Neural crest cell (in vitro differentiated cells): ENCODE measurements at places on chromosomes 12 and 14.

GRCh38 chr12:104551-105081, 38.0 kb downstream of the IQSEC3 start:
- DNase-seq: no peak

DNA sequence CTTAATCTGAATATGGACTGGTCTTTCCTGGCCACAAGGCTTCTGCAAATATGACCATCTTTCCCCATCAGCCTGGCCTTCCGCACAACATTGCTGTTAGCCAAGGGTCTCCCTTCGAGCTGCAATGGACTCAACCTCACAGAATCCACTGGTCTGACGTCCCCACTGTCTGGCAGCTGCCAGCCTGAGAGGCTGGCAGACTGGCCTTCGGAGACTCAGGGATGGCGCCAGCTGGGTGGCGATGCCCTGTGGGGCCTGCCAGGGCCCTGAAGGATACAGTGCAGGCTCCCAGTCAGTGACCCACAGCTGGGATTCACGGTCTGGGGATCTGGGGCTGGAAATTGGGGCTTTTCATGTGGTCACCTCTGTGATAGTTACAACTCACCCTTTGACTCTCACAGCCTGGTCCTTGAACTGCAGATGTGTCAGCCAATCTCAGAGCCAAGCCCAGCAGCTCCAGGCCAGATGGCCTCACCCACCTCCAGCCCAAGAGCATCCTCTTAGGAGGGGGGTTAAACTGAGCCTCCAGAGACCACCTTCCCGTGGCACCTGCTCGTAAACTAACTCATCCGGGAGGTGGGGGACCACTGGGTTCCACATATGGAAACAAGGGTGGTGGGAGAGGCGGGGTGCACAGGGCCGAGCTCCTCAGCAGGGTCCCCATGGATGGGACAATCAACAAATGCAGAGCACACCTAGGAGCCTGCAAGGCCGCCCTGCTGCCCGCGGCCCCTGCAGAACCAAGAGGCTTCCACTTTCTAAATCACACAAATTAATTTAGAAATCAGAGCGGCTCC, 21.1 kb upstream of the C14orf180 start:
- DNase-seq: no peak

DNA sequence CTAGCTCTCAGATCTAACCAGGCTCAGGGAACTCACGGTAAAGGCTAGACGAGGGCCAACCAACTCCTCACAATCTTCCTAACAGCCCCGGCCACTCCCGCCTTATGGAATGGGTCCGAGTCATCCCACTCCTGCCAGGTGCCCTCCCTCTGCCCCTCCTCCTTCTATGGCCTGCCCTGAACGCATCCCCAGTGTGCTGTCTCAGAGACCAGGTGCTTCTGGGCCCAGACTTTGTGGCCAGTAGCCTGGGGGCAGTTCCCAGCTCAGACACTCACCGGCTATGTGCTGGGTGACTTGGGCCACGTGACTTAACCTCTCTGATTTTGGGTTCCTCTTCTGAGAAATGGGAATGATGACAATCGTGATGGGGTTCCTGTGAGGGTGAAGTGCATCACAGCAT, 22.5 kb downstream of the PAPLN start:
- DNase-seq: no peak

GRCh38 chr12:101859664-101860607, 17.4 kb upstream of the DRAM1 start:
- DNase-seq: no peak

- no peak for DNase-seq
Observed at GRCh38 chr12:46686267-46686942, 139.4 kb downstream of the SLC38A4 start.

GRCh38 chr14:92414690-92415445, 91.9 kb downstream of the SLC24A4 start:
- no peak for DNase-seq

GRCh38 chr12:110245369-110245772, 35.7 kb upstream of the ATP2A2 start:
- peak; percentile 9 for DNase-seq

GRCh38 chr14:50773632-50774541, 57.1 kb downstream of the NIN start:
- peak; percentile 48 for DNase-seq

- no peak for DNase-seq
Observed at GRCh38 chr12:100061814-100062213, 77.1 kb upstream of the ANKS1B start.

GRCh38 chr14:47660158-47660557, 15.2 kb downstream of the MDGA2 start:
- DNase-seq: no peak

DNA sequence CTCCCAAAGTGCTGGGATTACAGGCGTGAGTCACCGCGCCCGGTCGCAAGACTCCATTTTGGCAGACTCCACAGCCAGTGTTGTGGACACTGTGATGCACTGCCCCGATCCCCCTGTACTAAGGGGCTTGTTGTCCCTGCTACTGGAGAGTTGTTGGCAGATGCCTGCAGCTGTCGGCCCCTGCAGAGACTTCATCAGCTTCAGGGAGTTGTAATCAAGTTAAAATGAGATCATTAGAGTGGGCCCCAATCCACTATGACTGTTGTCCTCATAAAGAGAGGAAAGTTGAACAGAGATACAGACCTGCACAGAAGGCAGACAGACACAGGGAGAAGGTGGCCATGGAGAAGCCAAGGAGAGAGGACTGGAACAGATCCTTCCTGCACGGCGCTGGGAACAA, 23.7 kb upstream of the TUBA1A start:
- DNase-seq: no peak

DNA sequence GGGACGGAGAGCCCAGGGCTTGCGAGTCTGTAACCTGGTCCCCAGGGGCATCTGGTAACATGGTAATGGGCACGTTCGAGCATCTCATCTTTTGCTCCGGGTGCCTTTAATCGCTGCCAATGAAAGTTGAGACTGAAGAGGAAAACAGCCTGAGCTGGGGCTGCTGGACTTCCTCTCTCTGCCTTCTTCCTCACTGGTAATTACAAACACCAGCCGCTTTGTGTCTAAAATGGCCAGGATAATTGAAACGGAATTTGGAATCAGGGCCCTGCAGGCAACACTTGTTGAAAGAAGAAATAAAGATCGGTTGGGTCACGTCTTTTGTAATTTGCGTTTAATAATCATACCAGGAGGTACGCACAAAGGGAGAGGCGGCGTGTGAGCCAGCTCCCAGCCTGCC, 51.5 kb upstream of the GPATCH2L start:
- no peak for DNase-seq

GRCh38 chr14:70186900-70187451, 1.8 kb downstream of the SLC8A3 start:
- DNase-seq: no peak

- no peak for DNase-seq
Observed at GRCh38 chr12:21370845-21371449, 1.8 kb upstream of the IAPP start.

DNA sequence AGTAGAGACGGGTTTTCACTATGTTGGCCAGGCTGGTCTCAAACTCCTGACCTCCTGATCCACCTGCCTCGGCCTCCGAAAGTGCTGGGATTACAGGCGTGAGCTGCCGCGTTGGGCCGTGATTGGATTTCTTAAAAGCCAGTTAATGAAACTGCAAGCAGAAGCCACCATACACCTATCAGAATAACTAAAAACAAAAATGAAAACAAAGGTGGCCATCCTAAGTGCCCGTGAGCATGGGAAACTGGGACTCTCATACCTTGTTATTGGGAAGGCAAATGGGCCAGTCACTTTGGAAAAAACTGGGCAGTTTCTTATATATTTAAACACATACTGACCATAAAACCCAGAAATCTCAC, 7.7 kb upstream of the TCTN1 start:
- no peak for DNase-seq

DNA sequence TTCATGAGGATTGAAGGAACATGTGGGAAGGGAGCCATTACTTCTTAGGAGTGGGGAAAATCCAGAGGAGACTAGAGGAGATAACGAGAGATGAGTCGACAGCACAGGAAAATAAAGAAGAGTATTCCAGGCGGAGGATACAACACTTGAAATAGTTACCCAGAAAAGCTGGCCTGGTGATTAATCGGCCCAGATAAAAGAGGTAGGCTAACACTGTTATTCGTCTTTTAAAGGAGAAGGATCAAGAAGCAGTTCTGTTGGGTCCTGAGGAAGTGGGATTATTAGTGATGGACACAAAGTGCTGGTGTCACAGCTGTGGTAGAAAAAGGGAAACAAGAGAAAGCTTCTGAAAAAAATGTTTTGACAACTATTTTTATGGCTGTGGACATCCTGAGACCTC, 425.3 kb downstream of the ZFP36L1 start:
- no peak for DNase-seq

DNA sequence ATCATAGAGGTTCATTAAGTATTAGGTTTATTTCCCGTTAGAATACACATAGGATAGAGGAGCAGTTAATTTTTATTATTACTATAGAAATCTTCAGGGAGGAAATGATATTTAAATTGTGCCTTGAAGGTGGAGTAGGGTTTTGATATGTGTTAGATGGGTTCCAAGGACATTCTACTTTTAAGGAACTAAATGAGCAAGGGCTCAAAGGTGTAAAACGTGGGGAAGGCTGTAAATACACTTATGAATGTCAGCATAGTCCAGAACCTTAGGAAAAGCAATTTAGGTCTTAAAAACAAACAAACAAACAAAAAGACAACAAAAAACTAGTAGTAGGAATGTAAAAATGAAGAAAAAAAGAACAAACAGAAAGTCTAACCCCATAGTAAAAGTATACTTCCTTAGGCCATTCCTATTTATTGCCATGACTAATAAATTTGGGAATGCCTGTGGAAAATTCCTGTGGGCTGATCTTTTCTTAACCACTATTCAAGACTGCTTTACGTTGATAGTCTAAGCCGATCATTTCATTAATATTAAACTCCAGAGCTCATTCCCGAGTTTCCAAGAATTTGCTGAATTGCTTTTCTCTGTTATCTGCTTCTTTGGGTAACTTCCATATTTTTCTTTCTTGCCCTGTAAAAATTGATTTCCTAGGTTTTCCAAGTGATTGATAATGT, 180.3 kb downstream of the RAD51B start:
- DNase-seq: no peak

GRCh38 chr12:124727922-124728321, 135.7 kb downstream of the SCARB1 start:
- no peak for DNase-seq

DNA sequence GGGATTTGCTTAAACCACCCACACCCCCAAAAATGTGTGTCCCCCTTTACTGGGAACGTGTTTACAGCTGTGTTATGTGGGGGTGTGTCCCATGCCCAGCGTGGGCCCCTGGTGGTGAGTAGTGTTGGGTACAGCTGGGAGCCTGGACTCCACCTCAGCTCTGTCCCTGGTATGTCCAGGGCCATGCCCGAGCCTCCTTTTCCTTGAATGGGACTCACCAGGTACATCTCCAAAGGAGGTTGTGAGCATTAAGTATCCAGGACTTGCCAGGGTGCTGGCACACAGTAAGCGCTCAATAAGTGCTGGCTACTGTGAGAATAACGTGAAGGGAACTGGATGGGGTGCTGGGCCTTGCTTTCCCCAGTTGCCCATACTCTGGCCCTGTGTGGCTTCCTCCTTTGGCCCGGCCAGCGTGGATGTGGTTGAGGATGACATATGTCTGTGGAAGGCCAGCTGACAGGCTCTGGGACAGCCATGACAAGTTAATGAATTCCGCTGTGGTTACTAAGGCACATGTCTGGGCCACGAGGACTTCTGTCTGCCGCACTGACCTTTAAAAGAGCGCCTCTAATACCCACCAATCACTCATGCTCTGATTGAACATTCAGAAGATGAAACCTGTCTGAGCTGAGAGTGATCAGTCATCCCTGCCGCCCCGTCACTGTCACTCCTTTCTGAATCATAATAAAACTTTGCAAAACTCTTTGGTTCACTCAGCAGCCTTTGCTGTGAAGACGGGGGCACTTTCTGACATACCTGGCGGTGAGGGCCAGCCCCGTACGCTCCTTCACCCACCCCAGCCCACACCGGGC, 74.7 kb downstream of the DIO3 start:
- no peak for DNase-seq

- peak; percentile 67 for DNase-seq
Observed at GRCh38 chr14:69129264-69129880, 23.5 kb downstream of the DCAF5 start.

GRCh38 chr12:111529424-111530368, 69.4 kb downstream of the ATXN2 start:
- DNase-seq: peak; percentile 54

DNA sequence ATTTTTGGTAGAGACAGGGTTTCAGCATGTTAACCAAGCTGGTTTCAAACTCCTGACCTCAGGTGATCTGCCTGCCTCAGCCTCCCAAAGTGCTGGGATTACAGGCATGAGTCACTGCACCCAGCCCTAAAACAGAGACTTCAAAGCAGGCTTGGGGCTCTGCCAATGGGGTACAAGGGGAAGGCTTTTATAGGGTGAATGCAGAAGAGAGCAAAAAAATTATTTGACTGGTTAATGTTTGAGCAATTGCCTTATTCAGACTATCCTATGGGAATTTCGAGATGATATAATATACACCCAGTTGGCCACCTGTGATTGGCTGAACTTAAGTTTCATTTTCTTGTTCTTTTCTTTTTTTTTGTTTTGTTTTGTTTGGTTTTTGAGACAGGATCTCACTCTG, 31.5 kb upstream of the ACTN1 start:
- DNase-seq: no peak

- peak; percentile 30 for DNase-seq
Observed at GRCh38 chr12:5480218-5480937, 48.5 kb downstream of the NTF3 start.

DNA sequence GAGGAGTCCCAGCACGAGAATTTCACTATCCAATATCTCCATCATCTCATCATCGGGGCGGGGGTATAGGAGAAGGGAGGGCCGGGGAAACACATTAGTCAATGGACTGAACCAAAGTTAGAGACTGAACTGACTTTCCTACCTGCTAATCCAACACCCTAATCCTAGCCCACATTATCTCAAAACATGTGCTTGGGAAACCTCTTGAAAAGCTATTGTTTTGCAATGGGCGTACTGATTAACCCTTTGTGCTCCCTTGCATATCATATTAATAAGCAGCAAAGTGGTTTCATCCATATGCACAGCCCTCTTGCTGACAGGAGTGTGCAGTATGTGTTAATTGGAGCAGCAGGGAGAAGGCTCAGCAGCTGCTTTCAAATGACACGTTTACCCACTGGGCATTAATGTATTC, 125.7 kb upstream of the GRIP1 start:
- no peak for DNase-seq

- no peak for DNase-seq
Observed at GRCh38 chr12:13404631-13405473, 208.3 kb downstream of the EMP1 start.

GRCh38 chr12:18551701-18552100, 186.1 kb downstream of the PLCZ1 start:
- DNase-seq: no peak
